ENCODE measurements at places on chromosomes 12 and 14. TPM values are rescaled to one million over a fixed set of nuclear protein-coding genes. Genes with fewer than 3 reads are reported as not detected.

- H3K36me3 ChIP-seq = no peaks in the 10 kb centered on the region
- H3K27ac ChIP-seq = peak overlapping the region; percentile 1
- no peak overlapping the region for H3K4me3 ChIP-seq
- H3K27me3 ChIP-seq = no peaks in the 10 kb centered on the region
Measured at GRCh38 chr14:99753225-99754140, 39.7 kb upstream of the EML1 start.

GRCh38 chr14:104291123-104292000 is 153.0 kb downstream of the KIF26A start:
- H3K36me3 ChIP-seq = no peaks in the 10 kb centered on the region
- H3K4me3 ChIP-seq = no peak overlapping the region
- H3K27me3 ChIP-seq = peaks cover 15% of the 10 kb centered on the region
- DNase-seq = peak; percentile 0
- no peak overlapping the region for H3K27ac ChIP-seq

DNA sequence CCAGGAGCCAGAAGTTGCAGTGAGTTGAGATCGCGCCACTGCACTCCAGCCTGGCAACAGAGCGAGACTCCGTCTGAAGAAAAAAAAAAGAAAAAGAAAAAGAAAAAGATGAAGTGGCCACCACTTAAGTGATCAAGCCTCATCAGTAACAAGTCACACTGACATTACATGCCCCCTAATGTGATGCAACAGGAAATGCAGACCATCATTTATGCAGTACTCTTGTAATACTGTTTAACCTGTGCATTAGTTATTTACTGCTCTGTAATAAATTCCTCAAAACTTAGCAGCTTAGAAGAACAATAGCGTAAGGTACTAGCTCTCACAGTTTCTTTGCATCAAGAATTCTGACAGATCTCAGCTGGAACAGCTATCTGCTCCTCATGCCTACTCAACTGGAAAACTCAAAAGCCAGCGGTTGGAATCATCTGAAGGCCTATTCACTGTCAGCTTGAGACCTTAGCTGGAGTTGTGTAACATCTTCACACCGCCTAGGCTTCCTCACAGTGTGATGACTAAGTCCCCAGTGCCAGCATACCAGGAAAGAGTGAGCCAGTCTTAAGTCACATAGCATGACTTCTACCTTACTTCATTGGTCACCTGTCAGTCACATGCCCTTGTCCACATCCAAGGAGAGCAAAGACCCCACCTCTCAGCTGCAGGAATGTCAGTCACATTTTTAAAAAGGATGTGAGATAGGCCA is 31.5 kb downstream of the EPS8 start:
- H3K36me3 ChIP-seq = no peaks in the 10 kb centered on the region
- no peak overlapping the region for H3K27ac ChIP-seq
- H3K4me3 ChIP-seq = no peak overlapping the region
- DNase-seq = peak; percentile 20

DNA sequence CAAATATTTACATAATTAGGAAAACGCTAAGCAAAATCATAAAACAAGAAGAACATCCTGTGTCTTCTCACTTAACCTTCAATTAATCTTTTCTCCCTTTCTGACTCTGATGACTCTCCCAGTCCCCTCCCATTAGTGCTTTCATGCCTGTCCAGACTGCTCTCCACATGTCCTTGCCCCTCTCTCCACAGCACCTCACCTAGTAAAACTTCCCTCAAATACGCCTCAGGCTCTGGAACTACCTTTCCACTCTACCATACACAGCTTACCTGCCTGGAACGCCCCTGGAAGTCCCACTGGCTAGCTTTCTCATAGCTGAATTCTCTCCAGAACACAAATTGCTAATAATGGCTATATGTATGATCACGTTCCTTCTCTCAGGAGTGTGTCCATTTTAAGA is 44.7 kb downstream of the SLC5A8 start:
- H3K36me3 ChIP-seq = no peaks in the 10 kb centered on the region
- H3K27ac ChIP-seq = no peak overlapping the region
- no peak overlapping the region for H3K4me3 ChIP-seq
- no peaks in the 10 kb centered on the region for H3K4me1 ChIP-seq

- no peaks in the 10 kb centered on the region for H3K36me3 ChIP-seq
- no peak for DNase-seq
- no peak overlapping the region for H3K27ac ChIP-seq
- peaks cover 9% of the 10 kb centered on the region for H3K27me3 ChIP-seq
- no peaks in the 10 kb centered on the region for H3K4me1 ChIP-seq
Measured at GRCh38 chr14:104064003-104064402, 21.5 kb upstream of the ASPG start.

DNA sequence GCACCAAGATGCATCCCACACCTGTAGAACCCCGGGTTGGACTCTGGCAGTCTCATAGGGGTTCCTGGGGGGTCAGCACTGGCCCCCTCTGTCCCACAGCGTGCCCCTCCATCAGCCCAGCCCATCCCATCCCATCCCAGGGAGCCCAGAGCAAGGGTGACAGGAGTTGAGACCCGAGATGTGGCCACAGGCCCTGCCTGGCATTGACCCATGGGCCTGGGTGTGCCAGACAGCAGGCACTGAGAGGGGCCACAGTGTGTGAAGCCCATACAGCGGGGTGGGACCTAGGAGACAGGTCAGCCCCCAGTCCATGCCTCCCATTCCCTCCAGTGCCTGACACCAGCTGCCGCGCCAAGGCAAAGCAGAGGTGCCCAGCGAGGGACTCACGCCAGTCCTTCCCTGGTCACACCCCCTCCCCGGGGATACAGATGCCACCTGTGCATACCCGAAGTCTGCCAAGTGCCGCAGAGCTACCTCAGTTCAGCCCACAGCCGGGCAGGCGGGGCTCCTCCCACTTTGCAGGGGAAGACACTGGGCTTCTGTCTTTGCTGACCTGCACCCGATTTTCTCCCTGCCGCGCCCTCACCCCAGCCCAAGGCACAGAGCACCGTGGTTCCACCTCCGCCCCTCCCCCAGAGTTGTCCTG is 50.4 kb downstream of the CYP46A1 start:
- peaks cover 39% of the 10 kb centered on the region for H3K4me1 ChIP-seq
- no peaks in the 10 kb centered on the region for H3K27me3 ChIP-seq
- H3K36me3 ChIP-seq = no peaks in the 10 kb centered on the region
- no peak overlapping the region for H3K27ac ChIP-seq
- no peak overlapping the region for H3K4me3 ChIP-seq

- no peak for DNase-seq
- H3K4me3 ChIP-seq = no peak overlapping the region
- no peaks in the 10 kb centered on the region for H3K36me3 ChIP-seq
- peaks cover 24% of the 10 kb centered on the region for H3K27me3 ChIP-seq
Measured at GRCh38 chr12:132162508-132163031, 18.3 kb downstream of the NOC4L start.

DNA sequence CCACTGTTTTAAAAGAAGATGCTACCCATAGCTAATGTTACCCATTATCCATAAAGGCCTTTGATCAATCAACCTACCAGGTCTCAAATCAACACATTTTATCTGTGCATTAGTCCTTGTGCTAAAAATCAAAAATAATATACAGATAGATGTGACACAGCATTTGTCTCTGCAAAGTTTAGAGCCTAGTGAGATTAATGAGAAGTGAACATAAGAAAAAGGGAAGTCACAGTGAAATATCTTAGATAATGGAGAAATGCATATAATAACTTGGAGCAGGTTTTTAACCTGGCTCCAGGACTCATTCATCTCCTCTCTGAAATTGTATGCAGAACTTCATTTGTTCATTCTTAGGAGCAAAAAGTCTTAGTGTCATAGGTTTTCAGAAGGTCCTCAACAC is 7.2 kb downstream of the PDE3A start:
- no peaks in the 10 kb centered on the region for H3K4me1 ChIP-seq
- no peaks in the 10 kb centered on the region for H3K36me3 ChIP-seq

ANO4 gene
- total RNA-seq = not detected
